GM20000 (cell line): ENCODE measurements at places on chromosomes 12 and 14.

DNA sequence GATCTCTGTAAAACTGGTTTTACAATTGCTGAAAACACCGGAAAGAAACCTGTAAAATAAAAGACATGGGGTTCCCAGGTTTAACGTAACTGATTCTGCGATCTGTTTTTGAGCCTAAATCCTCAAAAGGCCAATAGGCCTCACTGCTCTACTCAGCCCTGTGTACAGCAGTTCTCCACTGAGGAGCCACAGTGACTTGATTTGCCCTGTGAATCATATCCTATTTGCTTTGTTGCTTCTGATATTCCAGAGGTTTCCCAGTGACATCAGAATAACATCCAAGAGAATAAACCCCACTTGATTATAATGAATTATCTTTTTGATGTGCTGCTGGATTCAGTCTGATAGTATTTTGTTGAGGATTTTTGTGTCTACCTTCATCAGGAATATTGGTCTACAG is 27.5 kb downstream of the MDM1 start:
- DNase-seq: no peak

- DNase-seq: no peak
These were observed 12.4 kb downstream of the COPZ1 start for GRCh38 chr12:54337280-54337842.

DNA sequence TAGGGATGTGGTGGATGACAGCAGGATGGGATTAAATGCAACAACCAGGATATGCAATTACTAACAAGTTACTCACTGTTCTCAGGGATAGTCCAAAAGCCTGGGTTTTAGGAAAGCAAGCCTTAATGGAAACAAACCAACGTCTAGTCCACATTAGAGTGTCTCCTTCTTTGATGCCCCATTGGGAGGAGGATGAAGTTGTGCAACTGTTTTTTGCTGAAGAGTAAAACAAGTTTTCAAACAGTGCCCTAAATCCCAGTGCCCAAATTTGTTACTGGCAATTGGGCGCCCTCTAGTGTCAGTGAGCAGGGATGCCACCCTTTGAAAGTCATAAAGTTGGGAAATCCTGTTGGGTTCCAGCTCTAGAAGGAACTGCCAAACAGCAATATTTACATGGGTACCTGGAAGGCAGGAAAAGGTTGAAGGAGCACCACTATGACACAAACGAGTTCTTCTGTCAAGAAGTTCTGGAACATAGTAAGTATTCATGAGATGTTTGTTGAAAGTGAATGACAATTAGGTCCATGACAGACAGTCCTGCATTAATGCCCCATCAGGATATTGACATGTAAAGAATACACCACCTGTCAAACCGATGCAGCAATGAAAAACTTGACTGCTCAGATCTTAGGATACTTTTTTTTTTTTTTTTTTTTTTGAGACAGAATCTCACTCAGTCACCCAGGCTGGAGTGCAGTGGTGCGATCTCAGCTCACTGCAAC is 11.1 kb upstream of the DPF3 start:
- DNase-seq: peak; percentile 62

DNA sequence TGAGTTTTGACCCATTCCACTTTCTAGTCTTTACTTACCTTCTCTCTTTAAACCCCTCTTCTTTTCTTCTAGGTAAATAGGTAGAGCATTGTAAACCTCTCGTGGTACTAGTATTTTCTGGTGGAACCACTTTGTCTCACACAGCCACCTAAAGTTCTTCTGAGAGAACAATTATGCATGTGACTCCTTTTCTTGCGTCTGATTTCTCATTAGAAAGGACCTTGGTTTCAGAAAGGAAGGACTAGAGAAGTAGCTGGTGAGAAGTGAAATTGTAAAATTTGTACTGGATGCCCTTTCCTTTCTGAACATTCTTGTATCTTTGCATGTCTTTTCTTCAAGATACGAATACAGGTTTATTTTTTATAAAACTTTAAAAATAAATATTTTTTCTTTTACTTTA is 99.0 kb downstream of the NUBPL start:
- DNase-seq: peak; percentile 12

DNA sequence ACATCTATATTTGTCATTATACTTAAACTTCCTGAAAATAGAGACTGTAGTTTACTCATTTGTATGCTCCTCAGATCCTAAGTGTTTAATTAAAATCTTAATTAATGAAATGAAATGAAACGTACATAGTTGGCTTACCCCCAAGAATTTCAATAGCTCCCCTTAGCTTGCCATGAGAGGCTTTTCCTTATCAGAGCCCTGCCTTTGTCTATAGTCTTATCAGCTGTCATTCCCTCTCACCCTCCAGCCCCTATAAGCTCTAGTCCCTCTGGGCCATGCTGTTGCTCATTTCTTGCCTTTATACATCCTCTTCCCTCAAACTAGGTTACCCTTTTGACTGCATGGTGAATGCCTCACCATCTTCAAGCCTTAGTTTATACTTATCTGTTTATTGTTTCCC is 1.1 kb upstream of the RTRAF start:
- peak; percentile 11 for DNase-seq

DNA sequence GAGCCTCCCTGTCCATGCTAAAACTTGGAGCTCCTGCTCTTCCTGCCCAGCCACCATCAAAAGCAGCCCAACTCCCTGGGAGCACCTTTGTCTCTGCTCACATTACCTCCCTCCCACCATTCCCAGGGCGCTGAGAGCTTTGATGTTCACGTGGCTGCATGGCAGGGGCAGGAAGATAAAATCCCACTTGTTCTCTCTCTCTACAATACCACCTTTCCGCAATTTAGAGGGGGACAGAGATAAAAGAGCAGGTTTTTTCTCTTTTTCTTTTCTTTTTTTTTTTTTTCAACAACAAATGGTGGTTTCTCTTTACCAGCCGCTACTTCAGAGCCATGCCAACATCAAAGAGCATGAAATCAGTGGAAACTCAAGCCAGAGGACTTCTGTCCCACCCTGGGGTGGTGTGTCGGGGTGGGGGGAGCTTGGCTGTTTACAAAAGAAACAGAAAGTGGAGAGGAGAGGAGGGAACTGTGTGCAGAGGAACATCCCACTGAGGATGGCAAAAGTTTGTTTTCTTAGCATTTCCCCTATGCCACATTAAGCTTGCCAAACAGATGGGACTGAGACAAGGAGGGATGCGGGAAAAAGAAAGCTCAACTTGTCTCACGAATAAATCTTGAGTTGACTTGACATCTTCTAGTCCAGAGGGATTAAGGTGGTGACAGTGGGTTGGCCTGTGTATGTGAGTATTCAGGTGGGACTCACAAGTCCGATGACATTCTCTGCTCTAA is 103.7 kb upstream of the NUDT4 start:
- no peak for DNase-seq

DNA sequence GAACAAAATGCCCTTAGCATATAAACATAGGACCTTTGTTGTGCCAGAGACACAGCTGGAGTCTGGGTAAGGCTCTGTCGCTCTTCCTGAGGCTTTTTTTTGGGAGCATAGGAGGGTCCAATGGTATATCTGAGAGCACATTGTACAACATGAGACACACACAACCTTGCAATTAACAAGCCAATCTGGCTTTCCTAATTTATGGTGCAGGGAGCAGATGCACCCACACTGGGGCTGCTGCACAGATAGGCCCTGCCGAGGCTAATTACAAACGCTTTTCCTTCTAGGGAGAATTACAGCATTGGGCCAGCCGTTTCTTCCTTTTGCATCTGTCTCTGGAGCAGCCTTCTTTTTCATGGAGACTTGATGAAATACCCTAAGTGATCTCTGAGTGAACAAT is 75.0 kb upstream of the OVCH1 start:
- DNase-seq: no peak

DNA sequence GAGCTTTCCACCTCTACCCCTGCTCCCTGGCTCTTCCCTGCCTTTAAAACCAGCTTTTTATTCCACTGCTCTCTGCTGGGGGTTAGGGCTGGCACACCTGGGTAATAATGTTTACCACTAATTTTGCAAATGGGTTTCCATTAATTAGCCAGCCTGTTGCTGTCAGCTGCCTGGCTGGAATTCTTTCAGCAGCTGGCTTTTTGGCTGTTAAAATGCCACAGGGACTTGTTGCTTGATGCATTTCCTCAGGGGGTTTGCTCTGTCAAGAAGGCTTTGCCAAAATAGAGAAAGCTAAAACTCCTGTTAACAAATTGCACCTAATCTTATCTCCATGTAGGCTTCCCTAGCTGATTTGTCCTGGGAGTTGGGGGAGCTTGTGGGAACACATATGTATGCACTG is 51.8 kb upstream of the PSMC1 start:
- DNase-seq: no peak

DNA sequence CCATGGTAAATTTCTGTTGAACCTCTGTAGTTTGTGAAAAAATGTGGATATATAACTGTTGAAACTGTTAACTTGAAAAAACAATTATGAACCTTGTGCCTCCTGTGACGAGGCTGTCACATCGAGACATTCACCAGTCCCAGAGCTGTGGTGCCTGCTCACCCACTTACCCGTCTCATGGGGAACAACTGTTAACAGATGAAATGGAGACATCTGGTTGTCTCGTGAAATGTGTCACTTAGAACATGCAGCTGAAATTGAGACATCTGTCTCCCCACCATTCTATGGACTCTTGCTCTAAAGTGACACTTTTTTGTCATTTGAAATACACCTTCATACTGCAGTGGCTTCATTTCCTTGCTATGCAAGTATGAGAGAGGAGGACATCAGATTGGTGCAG is 240.6 kb downstream of the GXYLT1 start:
- no peak for DNase-seq

GRCh38 chr12:50555471-50555885 is 50.7 kb downstream of the DIP2B start:
- no peak for DNase-seq

DNA sequence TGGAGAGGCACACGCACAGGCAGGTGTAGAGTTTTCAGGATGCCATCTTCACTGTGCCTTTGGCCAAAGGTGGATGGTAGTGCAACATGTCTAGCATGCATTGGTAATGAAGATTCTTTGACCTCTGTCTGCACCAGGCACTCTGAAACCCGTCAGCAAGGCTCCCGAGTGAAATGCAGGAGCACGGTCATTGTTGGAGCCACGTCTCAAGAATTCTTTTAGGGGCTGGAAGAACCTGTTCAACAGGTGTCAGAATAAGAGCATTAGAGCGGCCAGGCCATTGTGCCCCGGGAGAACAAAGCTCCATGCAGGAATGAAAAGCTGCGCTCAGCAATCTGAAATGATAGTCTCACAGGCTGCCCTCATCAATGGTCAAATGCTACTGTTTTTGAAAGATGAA is 40.2 kb upstream of the DICER1 start:
- no peak for DNase-seq

DNA sequence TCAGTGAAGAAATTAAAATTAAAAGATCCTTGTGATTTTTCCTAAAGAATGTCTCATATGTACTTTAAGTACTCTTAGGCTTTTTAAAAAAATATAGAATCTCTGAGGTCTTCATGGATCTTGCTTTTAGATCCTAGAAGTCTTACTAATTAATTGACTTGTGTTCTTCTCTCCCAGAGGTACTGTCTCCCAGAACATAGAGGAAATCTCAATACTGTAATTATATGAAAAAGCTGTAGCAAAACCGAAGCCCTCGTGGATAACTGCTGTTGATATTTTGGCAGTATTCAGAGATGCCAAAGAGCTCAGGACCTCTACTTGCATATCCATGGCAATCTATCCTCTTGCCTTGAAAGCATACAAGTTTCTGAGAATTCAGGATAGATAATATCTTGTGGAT is at the start of gene OR9K2:
Gene OR9K2 (plus strand): TSS at position 301 of the 400 bp plus-strand sequence. CDS start 3,429 bp downstream, outside the sequence.
- DNase-seq: no peak

DNA sequence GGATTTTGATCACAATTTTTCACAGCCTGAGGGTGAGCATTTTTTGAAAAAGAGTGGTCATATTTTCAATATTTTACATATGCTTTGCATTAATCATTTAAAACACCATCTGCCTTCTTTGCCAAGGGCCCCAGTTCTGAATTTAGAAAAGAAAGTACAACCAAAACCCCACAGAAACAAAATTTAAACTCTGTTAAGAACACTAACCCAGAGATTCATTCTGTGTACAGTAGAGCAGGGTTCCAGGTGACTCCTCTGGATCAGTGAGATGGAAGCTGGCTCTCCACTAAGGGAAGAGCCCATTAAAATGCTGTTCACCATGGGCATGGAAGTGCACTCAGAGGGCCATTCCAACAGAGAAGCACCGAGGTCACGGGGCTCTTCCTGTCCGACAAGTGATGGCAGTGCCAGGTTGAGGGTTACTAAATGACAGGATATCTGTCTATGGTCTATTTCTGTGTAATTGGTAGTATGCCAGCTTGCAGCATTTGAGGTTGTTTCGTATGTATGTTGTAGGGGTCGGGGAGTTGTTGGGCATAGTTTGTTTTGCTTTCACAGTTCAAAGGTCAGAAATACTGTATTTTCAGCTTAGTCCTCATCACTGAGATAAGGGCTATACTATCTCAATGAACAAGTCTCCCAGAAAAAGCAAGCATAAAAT is 95.9 kb downstream of the SLC35F4 start:
- DNase-seq: no peak

DNA sequence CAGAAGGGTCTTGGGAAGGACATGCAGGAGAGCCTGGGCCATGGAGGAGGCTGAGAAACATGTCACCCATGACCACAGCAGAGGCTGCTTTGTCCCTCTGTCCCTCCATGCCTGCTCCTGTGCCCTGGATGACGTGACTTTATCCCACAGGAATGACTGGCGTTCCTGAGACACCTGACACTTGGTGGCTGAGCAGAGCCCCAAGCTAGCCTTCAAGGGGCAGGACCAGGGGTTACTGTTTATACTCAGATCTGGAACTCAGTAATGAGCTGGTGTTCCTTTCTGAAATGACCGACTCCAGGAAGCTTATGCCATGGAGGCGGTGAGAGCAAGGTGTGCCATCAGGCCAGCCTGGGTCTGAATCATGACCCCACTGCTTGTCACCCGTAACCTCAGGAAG is 44.2 kb downstream of the ZFP36L1 start:
- DNase-seq: no peak

GRCh38 chr12:97173688-97174410 is 266.8 kb downstream of the NEDD1 start:
- no peak for DNase-seq

DNA sequence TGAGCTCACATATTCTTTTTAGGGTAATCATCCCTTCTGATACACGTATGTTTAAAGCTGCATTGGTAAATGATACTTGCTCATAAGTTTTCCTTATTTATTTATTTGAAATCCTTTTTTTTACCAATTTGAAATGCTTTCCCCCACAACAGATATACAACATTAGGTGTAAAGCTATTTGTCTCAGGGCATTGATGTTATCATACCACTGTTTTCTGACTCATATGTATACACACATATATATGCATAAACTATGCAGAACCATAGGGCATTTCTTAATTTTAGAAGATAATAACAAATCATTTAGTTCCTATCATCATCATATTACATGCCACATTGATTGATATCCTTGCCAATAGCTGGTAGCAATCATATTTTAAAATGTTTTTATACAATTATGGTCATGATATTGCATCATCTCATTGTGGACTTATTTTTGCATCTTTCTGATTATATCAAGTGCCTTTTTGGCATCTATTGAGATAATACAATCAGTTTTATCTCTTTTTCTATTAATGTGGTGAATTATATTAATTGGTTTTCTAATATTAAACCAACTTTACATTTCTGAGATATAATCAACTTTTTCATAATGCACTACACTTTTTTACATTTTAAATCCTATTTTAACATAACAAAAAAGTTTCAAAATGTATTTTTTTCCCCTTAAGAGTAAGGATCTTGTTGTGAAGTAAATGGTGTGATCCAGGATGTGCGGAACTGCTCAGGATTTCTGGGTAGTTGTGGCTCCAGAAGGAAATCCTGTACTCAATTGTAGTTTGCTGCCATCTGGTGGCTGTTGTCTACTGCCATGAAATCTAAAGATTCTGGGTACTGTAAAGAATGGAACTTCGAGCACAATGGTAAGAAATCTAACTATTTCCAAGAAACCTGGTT is 16.7 kb downstream of the OR9K2 start:
- peak; percentile 17 for DNase-seq

- no peak for DNase-seq
These were observed 7.6 kb upstream of the SPATS2 start for GRCh38 chr12:49359671-49360070.
